ENCODE measurements at places on chromosomes 5 and 9.

DNA sequence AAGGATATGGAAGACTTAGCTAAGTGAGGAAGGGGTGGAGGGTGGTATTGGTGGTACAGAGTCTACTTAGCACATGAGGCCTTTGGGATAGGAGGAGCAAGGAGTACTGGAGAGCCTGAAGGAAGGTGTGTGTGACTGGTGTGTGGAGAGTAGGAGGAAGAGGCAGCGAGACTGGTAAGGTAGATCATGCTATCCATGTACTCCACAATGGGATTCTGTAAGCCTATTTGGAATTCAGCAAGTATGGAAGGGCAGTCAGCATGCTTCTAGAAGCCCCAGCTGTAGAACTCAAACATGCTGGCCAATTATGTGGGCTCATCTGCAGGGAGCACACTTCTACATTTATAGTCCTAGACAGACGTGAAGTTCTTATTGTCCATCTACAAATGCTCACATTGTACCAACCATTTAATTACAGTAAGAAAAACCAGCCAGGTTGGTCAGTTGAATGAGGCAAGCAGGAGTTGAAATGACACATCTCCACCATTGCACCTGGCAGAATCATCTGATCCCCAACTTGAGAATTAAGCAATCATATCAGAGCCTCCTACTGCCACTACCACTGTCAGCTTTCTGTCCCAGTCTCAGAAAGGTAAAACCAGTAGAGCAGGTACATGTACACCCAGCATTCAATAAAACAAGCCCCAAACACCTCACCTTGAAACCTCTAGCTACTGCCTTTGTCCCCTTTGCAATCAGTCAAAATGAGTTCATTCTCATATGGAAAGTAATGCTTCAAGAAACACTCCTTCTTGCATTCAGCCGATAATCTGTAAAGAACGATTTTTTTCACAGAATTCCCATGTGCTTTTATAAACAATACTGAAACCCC is 60.9 kb upstream of the GLRX start:
- ATAC-seq = no peak

DNA sequence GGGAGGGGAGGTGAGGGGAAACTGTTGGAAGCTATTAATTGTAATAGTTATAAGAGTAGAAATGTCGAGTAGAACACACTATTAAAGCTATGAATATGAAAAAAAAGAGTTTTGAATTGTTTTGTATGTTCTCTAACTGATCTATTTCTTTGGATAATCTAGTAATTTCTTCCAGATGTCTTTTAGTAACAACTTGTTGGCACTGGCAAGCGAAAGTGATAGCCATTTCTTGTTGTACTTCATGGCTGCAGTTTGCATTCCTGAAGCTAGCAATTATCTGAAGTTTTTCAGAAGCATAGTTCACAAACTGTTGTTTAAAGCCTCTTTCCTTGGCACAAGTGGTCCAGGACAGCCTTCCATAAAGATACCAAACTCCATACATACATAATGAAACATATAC is 49.4 kb upstream of the SPATA31C2 start:
- no peak for ATAC-seq

DNA sequence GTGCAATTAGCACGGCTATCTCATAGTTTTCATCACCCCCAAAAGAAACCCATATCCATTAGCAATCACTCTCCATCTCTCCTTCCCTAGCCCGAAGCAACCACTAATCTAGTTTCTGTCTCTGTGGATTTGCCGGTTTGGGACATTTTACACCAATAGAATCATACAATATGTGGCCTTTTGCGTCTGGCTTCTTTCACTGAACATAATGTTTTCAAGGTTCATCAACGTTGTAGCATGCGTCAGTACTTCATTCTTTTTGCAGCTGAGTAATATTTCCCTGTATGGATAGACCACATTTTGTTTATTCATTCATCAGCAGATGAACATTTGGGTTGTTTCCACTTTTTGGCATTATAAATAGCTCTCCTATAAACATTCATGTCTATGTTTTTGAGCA is 75.4 kb upstream of the TBC1D2 start:
- ATAC-seq = peak; percentile 20

DNA sequence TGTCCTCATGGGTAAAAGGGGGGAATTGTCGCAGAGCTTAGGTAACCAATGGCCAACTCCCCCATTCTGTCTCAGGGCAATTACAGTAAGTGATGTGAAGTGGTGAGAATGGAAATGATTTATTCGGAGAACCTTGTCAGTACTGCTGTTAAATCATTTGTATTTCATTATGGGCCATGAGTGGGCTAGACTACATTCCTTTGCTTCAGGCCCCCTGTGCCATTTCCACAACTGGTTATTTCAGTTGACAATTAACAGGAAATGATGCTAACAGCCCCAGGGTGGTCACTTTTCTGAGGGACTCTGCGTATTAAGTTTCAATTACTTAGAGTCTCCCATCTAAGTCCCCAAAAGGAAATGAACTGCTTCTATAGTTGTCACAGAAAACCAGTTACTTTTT is 653.7 kb downstream of the CCDC171 start:
- ATAC-seq = no peak

GRCh38 chr9:75085640-75086039 is 2.3 kb downstream of the NMRK1 start:
- ATAC-seq = no peak

DNA sequence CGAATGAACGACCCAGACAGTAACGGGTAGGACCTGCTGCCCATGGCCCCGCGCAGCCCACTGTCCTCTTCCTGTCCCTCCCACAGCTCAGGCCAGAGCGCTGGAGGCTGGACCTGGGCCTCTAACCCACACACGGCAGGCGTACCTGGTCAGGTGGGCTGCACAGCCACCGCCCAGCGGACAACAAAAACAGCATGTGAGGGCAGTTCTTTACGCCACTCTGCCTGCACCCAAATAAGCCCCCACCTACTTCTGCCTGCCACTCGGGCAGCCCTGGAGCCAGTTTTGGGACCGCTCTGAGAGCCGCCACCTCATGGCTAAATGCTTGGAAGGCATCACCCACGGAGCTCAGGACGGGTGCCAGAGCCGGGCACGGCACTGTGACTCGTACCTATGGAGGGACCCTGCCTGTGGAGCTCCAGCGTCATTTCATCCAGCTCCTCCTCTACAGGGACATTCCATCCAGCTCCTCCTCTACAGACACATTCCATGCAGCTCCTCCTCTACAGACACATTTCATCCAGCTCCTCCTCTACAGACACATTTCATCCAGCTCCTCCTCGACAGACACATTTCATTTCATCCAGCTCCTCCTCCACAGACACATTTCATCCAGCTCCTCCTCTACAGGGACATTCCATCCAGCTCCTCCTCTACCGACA is 18.9 kb downstream of the CLPTM1L start:
- peak; percentile 48 for ATAC-seq

GRCh38 chr5:88672644-88673252 is 210.2 kb downstream of the MEF2C start:
- ATAC-seq = no peak

Measured in SK-N-SH treated with all-trans-retinoic acid at 6 μM for 48 hours (cell line).